ENCODE measurements at places on chromosomes 12 and 14. TPM values are rescaled to one million over a fixed set of nuclear protein-coding genes. Genes with fewer than 3 reads are reported as not detected.

The RIC8B gene
- 39.4 TPM for total RNA-seq

The GARIN6 gene
- total RNA-seq: not detected

The ZFHX2 gene
- 12.5 TPM for total RNA-seq

The EIF2S3B gene
- total RNA-seq: 2.6 TPM

The CDK2 gene
- 28.0 TPM for total RNA-seq

The PUS7L gene
- 11.6 TPM for total RNA-seq

The SIX6 gene
- not detected for total RNA-seq

The NKX2-1 gene
- total RNA-seq: 0.26 TPM

The ADCY4 gene
- total RNA-seq: 29.0 TPM

The TOMM20L gene
- total RNA-seq: not detected

Data from mucosa of gallbladder (tissue), 1 donor.